ENCODE measurements at places on chromosomes 13 and 19.

GRCh38 chr13:100108913-100109507 is 20.1 kb downstream of the PCCA start:
- DNase-seq: no peak

GRCh38 chr13:34372581-34372980 is 554.6 kb downstream of the RFC3 start:
- DNase-seq: no peak

DNA sequence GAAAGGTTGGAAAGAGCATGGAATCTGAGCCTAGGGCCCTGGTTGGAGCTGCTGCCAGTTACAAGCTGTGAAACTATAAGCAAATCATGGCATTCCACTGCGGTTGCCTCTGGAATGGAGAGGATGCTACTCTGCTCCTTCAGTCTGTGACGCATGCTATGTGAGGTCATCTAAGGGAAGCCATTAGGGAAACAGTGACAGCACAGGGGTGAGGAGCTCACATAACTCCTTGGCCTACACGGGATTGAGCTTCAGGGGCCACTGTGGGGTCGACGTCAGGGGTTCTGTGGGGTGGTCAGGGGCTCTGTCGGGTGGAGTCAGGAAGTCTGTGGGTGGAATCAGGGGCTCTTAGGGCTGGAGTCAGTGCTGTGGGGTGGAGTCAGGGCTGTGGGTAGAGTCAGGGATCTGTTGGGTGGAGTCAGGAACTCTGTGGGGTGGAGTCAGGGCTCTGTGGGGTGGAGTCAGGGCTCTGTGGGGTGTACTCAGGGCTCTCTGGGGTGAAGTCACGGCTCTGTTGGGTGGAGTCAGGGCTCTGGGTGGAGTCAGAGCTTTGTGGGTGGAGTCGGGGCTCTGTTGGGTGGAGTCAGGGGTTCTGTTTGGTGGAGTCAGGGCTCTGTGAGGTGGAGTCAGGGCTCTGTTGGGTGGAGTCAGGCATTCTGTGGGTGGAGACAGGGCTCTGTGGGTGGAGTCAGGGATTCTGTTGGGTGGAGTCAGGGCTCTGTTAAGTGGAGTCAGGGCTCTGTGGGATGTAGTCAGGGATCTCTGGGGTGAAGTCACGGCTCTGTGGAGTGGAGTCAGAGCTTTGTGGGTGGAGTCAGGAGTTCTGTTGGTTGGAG is 35.8 kb upstream of the MEDAG start:
- no peak for DNase-seq

- DNase-seq: no peak
Observed at GRCh38 chr19:38898788-38899446, 501 bp downstream of the SIRT2 start.
